AG04450 (cell line): ENCODE measurements at places on chromosomes 5 and 9.

DNA sequence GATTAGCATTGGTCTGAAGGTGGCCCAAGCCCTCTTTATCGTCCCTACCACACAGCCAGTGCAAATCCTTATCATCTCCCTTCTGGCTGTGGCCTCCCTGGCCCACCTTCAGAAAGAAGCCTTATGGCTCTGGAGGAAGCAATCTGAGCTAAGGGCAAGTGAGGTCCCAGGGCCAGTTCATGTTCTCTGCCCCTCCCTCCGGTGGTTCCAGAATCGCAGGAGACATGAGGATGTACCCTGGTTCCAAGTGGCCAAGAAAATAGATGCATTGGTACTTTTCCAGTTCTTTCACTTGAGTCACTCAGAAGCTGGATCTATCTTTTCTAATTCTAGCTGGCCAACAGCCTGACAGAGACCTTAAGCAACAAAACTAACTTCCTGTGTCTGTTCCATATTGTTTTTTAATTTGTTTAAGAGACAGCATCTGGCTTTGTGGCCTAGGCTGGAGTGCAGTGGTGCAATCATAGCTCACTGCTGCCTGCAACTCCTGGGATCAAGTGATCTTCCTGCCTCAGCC, 60.7 kb downstream of the LHFPL2 start:
- no peak for DNase-seq

DNA sequence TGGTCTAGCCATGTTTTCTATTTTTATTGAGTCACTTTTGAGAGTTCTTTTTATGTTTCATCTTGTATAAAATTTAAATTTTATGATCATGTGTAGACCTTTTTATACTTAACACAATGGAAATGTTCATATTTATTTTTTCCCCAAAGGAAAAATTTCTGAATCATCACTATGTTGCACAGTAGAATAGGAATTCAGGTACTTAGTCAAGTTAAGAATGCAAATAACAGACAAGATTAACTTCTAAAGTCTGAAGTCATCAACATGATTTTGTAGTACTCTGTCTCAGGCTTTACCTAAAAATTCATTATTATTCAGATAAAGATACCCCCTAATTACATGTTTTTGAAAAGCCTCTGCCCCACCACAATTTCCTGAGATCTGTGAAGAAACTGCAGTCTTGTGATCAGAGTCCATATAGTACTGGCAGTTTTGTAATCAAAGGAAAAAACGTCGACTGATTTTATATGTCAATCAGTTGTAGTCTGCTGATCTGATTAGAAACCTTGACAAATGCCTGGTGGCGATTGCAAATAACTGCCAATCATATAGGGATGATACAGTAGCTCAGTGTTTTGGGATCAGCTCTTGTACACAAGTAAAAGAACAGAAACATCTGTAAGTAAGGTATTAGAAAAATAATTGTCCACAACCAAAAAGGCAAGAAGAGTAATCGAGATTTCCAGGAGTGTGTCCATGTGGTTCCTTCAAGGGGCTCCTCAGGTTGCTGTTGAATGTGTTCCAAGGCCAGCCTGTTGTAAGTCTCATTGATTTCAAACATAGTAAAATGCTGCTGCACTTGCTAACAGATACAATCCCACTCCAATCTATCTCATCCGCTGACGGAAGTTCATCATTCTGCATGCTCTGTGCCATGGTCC, 352.4 kb downstream of the ARRDC3 start:
- DNase-seq, result no peak

- DNase-seq, result no peak
Observed at GRCh38 chr5:172792701-172793570, 21.9 kb upstream of the DUSP1 start.

GRCh38 chr5:77995793-77996409, 219.8 kb upstream of the TBCA start:
- no peak for DNase-seq

DNA sequence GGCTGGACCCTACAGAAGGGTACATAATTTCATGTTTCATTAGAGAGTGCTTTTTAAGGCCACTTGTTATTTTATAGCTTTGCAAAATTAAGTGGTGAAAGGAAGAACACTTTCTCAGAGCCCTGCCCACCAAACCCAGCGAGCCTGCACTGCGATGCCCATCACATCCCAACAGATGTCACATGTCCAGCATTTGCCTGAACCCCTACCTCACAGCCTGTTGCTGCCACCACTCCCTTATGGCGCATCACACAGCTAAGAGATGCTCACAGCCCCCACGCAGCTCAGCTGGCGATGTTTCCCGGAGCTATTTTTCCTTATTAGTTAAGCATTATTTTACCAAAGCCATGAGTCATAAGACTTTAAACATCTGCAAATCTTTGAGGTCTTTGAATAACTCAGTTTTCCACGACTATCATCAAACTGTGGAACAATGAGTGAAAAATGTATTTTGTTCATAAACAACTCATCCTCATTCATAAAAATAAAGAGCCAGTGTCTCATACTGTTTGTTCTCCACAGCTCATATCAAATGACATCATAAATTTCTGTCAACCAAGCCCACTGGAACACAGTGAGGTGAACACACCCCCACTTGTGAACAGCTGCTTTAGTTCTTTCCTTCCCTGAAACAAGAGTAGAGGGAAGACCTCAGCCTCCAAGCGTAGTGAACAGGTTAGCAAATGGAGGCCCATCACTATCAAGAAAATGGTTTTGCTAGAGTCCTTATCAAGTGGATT, 104.9 kb downstream of the SYK start:
- DNase-seq, result no peak

DNA sequence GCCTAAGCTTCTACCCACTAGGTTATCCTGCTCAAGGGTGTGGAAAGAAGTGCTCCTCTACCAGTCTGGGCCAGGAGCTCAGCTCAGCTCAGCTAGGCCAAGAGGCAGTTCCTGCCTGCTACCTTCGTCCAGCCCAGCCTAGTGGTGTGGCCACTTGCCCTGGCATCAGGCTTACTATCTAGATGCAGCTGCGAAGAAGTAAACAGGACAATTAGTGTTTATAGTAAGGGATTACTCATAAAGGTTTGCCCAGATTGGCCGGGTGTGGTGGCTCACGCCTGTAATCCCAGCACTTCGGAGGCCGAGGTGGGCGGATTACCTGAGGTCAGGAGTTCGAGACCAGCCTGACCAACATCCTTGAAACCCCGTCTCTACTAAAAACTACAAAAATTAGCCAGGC, 12.8 kb upstream of the SPATA24 start:
- no peak for DNase-seq

- no peak for DNase-seq
Observed at GRCh38 chr9:7196467-7196866, 438.7 kb downstream of the KDM4C start.

GRCh38 chr9:84419031-84419602, 78.6 kb upstream of the SLC28A3 start:
- DNase-seq, result no peak

DNA sequence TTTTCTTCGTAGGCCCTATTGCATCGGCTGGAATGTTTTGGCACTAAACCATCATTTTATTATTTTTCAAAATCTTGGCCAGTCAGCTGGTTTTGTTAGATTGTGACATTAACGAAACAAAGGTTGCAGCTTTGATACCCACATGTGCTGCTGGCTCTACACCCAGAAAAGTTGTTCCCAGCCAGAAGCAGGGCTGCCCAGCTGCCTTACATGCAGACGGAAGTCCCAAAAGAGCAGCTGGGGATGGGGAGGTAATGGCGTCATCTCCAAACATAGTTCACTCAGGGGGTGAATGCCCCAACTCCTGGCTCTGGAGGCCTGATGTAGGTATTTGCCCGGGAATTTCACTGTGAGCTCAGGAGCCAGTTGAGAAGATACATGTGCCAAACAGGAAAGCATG, 23.3 kb downstream of the TMEM171 start:
- DNase-seq, result no peak

DNA sequence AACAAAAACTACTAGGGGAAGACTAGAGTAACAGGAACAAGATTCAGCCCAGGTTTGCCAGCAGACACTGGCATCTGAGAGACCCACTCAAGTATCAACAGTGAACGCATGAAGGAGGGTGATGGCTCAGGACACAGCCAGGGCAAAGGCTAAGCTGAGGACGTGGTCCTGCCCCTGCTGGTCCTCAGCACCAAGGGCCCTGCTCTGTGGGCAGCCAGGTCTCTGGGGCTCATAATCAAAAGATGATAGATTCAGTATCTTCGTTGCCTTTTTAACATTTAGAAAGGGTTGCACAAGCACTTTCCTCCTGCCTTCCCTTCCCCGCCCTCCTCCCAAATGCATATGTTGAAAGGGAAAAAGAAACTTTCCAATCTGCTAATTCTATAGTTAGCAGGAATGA, 31.5 kb downstream of the MACROH2A1 start:
- DNase-seq, result no peak

GRCh38 chr5:3598207-3598606, 2.6 kb downstream of the IRX1 start:
- no peak for DNase-seq

- no peak for DNase-seq
Observed at GRCh38 chr5:169106911-169107706, 193.8 kb downstream of the SLIT3 start.

GRCh38 chr5:160545832-160546231, 124.2 kb downstream of the PTTG1 start:
- no peak for DNase-seq

GRCh38 chr5:82730913-82731312, 346.3 kb downstream of the TMEM167A start:
- DNase-seq, result no peak

GRCh38 chr5:16493261-16493660, 27.7 kb upstream of the ZNF622 start:
- no peak for DNase-seq
